Hepatocyte (in vitro differentiated cells): ENCODE measurements at places on chromosomes 1 and 21. TPM values are rescaled to one million over a fixed set of nuclear protein-coding genes. Genes with fewer than 3 reads are reported as not detected.

Gene PDPN
- 305 and 332 TPM in 2 replicates for total RNA-seq

Gene POLR3C
- 19.6 and 29.2 TPM in 2 replicates for total RNA-seq

Gene CHRM3
- 5.5 and 6.6 TPM in 2 replicates for total RNA-seq

Gene HES3
- not detected in 2 replicates for total RNA-seq

Gene KCNN3
- 0.36 and 0.67 TPM in 2 replicates for total RNA-seq

GRCh38 chr21:21003701-21004100 lies 5.5 kb downstream of the NCAM2 start:
- no peaks in the 10 kb centered on the region for H3K36me3 ChIP-seq
- no peaks in the 10 kb centered on the region for H3K27me3 ChIP-seq
- no peaks in the 10 kb centered on the region for H3K4me1 ChIP-seq
- DNase-seq = peak; percentile 37

- no peak for DNase-seq
- no peaks in the 10 kb centered on the region for H3K27me3 ChIP-seq
- no peaks in the 10 kb centered on the region for H3K36me3 ChIP-seq
- H3K4me1 ChIP-seq = no peaks in the 10 kb centered on the region
Measured at GRCh38 chr21:46604975-46605766, at the start of gene S100B. Gene S100B, minus strand, starts transcription at chr21:46605082. Its CDS starts 2,667 bp downstream, at chr21:46602415.

GRCh38 chr1:24318615-24319311 lies 394 bp upstream of the GRHL3 start:
- no peak overlapping the region for H3K4me3 ChIP-seq
- peaks cover 4% of the 10 kb centered on the region for H3K27me3 ChIP-seq
- DNase-seq = no peak
- no peaks in the 10 kb centered on the region for H3K36me3 ChIP-seq

DNA sequence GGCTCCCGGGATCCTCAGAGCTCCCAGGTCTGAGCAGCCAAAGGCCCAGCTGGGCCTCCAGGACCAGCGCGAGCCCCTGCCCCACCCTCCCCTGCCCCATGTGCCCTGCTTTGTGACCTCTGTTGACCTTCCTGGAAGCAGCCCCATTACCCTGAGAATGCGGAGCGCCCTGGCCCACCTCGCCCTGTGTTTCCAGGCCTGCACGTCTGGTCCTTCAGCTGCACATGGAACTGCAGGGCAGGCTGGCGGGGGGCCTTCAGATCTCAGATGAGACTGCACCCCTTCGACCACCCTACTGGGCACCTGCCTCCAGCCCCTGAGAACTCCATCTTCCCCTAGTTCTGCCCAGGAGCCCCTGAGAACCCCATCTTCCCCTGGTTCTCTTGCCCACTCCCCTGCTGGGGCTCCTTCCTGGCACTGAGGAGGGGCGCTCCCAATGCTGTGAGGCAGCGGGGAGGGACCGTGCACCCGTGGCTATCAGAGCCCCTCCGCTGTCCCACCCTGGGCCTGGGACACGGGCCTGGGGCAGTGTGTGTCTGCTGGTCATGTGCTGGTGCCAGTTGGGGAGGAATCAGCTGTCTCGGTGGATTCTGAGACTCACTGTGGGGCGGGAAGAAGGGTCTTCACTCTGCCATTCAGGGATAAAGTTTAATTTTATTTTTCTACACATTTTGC lies 25.1 kb downstream of the TMEM201 start:
- H3K4me1 ChIP-seq = no peaks in the 10 kb centered on the region
- no peaks in the 10 kb centered on the region for H3K36me3 ChIP-seq
- no peak for DNase-seq
- H3K27ac ChIP-seq = no peak overlapping the region

GRCh38 chr1:66444438-66445265 lies 89.3 kb upstream of the SGIP1 start:
- H3K27me3 ChIP-seq = no peaks in the 10 kb centered on the region
- H3K4me1 ChIP-seq = no peaks in the 10 kb centered on the region
- no peak for DNase-seq

- no peaks in the 10 kb centered on the region for H3K27me3 ChIP-seq
- peaks cover 17% of the 10 kb centered on the region for H3K4me1 ChIP-seq
- peak overlapping the region; percentile 97 for H3K4me3 ChIP-seq
- peak overlapping the region; percentile 98 for H3K27ac ChIP-seq
- DNase-seq = no peak
- no peaks in the 10 kb centered on the region for H3K36me3 ChIP-seq
Measured at GRCh38 chr1:202956969-202957368, 1.1 kb downstream of the ADIPOR1 start.

DNA sequence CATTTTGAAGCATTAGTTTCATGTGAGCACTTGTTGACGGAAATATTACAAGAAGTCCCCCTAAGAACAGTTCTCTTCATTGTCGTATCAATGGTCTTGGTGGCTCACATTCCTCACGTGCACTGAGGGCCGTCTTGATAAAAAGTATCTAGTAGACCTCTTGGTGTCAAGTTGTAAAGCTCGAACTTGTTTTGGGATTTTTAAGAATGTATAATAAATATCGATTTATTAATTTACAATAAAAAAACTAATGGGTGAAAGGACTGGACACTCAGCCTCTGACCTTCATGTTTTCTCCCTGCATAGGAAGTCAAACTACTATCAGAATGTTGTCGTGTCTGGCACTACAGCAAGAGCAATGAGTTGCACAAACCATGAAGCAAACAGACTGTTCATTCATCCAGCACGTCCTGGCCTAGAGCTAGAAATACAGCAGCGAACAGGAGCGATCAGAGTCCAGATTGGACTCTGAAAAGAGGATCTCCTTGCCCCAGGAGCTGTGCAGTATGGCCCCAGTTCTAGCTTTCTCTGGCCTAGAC lies 319.2 kb downstream of the SMYD3 start:
- H3K27ac ChIP-seq = no peak overlapping the region
- no peak overlapping the region for H3K4me3 ChIP-seq
- no peaks in the 10 kb centered on the region for H3K36me3 ChIP-seq
- H3K4me1 ChIP-seq = no peaks in the 10 kb centered on the region

- H3K27me3 ChIP-seq = peaks cover 4% of the 10 kb centered on the region
- H3K4me1 ChIP-seq = no peaks in the 10 kb centered on the region
- H3K4me3 ChIP-seq = no peak overlapping the region
- H3K36me3 ChIP-seq = no peaks in the 10 kb centered on the region
Measured at GRCh38 chr1:234000557-234001041, 96.1 kb downstream of the SLC35F3 start.

DNA sequence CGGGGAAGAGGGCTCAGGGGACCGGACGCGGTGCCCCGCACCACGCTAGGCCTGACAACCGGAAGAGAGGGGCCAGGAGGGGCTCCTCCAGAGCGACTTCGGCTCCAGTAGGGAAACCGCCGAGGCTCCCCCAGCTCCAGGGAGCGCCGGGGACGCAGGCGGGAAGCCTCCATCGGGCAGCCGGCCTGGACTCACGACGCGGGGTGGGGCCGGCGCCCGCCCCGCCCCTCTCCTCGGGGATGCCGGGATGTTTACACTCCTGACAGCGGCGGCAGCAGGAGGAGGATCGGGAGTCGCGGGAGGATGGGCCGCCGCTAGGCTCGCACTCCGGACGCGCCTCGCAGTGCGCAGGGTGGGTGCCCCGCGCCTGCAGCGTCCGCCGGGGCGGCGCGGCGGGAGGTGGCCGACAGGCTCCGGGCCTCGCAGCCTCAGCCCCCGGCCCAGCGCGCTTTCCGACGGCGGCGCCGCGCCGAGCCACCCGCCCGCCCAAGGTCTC lies at the start of gene NEK7:
NEK7 (plus strand) TSS at position 254 of the 496 bp plus-strand sequence. CDS start 75,583 bp downstream, outside the sequence.
- H3K27me3 ChIP-seq = no peaks in the 10 kb centered on the region
- H3K36me3 ChIP-seq = no peaks in the 10 kb centered on the region
- peak; percentile 95 for DNase-seq

DNA sequence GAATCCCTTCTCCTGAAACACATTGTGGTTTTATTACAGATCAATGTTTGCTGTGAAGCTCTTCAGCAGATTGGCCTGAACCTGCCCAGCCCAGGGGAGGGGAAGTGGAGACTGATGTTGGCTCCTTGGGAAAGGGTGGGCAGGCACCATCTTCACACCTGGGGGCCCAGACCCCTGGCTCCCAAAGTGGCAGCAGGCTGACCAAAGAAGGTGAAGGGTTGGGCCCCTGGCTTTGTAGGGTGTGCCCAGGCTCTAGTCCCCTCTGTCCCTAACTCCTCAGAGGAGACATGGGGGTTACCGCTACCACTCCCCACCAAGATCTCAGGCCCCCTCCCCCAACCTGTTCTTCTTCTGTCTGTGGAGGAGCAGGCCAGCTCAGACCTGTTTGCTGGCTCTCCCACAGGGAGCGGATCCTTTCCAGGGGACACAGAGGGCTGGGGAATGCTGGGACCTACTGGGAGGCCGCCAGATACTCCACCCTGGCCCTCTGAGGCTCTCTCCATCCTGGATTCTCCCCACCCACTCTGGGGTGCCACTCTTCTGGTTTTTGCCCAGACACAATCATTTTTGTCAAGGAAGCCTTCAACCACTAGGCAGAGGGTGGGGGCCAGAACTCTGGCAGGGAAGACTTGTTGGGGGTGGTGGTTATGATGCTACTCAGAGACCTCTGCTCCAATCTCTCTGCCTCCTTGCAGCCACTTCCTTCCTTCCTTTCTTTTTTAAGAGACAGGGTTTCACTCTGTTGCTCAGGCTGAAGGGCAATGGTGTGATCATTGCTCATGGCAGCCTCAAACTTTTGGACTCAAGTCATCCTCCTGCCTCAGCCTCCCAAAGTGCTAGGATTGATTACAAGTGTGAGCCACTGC lies 5.0 kb upstream of the EFNA3 start:
- no peak overlapping the region for H3K4me3 ChIP-seq
- no peaks in the 10 kb centered on the region for H3K36me3 ChIP-seq
- H3K27ac ChIP-seq = no peak overlapping the region
- H3K27me3 ChIP-seq = peaks cover 7% of the 10 kb centered on the region
- peaks cover 30% of the 10 kb centered on the region for H3K4me1 ChIP-seq

DNA sequence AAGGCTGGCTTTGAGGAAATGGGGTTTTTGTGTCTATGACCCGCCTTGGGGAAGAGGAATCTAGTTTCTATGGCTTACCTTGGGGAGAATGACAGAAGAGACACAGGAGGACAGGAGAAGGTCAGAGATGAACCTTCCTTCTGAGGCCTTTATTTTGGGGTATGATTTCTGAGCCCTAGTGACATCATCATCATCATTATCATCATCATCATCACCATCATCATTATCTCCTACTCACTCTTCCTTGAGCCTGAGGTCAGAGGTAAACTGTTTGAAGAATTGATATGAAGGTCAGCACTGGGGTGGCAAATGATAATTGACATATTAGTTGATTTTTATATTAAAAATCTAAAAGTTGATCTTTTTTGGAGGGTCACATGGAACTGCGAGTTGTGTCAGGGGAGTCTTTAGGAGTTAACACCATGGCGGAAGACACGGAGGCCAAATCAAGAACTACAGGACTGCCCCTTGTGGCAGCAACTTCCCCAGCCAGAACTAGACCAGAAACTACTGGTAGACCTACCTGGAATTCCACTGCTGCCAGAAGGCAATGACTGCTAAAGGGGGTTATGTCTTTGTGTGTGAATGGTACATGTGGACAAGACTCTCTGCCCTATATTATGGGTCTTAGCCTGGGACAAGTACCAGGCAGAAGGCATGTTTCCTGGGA lies 49.8 kb upstream of the WLS start:
- no peak overlapping the region for H3K4me3 ChIP-seq
- H3K27ac ChIP-seq = no peak overlapping the region
- no peaks in the 10 kb centered on the region for H3K36me3 ChIP-seq
- no peaks in the 10 kb centered on the region for H3K27me3 ChIP-seq
- H3K4me1 ChIP-seq = no peaks in the 10 kb centered on the region
- no peak for DNase-seq

GRCh38 chr1:184530226-184530625 lies 143.4 kb downstream of the C1orf21 start:
- no peaks in the 10 kb centered on the region for H3K36me3 ChIP-seq
- H3K27ac ChIP-seq = no peak overlapping the region
- no peak overlapping the region for H3K4me3 ChIP-seq
- no peaks in the 10 kb centered on the region for H3K27me3 ChIP-seq
- no peaks in the 10 kb centered on the region for H3K4me1 ChIP-seq

GRCh38 chr1:235149824-235150223 lies 11.2 kb downstream of the RBM34 start:
- H3K36me3 ChIP-seq = no peaks in the 10 kb centered on the region
- H3K4me3 ChIP-seq = no peak overlapping the region
- H3K27me3 ChIP-seq = no peaks in the 10 kb centered on the region
- DNase-seq = no peak
- no peak overlapping the region for H3K27ac ChIP-seq

- H3K36me3 ChIP-seq = no peaks in the 10 kb centered on the region
- no peaks in the 10 kb centered on the region for H3K27me3 ChIP-seq
- no peaks in the 10 kb centered on the region for H3K4me1 ChIP-seq
- no peak for DNase-seq
- H3K27ac ChIP-seq = no peak overlapping the region
Measured at GRCh38 chr1:63230722-63231121, 91.6 kb upstream of the FOXD3 start.

GRCh38 chr1:27342778-27343638 lies 1.2 kb downstream of the SYTL1 start:
- H3K4me1 ChIP-seq = peaks cover 16% of the 10 kb centered on the region
- H3K27ac ChIP-seq = peak overlapping the region; percentile 72
- peak; percentile 69 for DNase-seq

DNA sequence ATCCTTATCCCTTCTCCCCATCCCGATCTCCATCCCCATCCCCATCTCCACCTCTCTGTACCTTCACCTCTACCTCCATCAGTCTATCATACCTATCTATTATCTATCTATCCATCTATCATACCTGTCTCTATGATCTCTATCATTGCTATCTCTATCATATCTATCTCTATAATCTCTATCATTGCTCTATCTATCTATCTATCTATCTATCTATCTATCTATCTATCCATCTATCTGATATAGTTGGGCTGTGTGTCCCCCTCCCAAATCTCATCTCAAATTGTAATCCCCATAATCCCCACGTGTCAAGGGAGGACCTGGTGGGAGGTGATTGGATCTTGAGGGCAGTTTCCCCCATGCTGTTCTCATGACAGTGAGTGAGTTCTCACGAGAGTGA lies 97.9 kb upstream of the PAXBP1 start:
- H3K27me3 ChIP-seq = peaks cover 18% of the 10 kb centered on the region
- no peak for DNase-seq
- no peaks in the 10 kb centered on the region for H3K4me1 ChIP-seq
- H3K36me3 ChIP-seq = no peaks in the 10 kb centered on the region
- H3K4me3 ChIP-seq = no peak overlapping the region

DNA sequence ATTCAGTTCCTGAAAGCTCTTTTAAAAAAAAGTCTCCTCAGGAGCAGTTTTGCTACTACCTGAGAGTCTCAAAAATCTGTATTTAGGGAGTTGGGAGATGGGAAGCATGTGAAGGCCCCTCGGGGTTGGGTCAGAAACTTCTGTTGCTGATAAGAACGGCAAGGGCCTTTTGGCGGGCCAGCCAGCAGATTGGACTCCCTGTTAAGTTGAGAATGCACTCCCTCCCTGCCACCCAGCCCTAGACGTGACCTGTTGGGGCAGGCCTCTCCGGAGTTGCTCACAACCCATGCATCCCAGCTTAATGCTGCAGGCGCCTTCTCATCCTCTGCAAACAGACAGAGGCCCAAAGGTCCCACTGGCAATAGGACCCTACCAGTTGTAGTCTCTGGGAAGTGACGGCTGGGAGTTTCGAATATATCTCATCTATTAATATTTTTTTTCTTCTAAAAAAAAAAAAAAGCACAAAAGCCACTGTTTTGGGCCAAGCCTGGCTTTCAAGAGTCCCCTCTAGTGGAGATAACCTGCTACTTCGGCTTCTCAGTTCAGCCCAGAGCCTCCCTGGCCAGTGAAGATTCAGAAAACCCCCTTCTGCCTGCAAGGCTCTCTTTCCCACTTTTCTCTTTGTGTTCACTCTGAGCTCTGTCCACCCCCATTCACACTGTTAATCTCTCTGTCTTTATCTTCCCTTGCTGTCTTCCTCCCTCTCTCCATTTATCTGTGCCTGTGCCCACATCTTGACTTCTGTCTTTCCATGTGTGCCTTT lies 5.3 kb downstream of the PLXNA2 start:
- no peak overlapping the region for H3K4me3 ChIP-seq
- peak; percentile 72 for DNase-seq
- peaks cover 46% of the 10 kb centered on the region for H3K4me1 ChIP-seq
- no peaks in the 10 kb centered on the region for H3K36me3 ChIP-seq
- H3K27me3 ChIP-seq = no peaks in the 10 kb centered on the region
